Esophagus mucosa (tissue), 1 donor: ENCODE measurements at places on chromosomes 13 and 19.

DNA sequence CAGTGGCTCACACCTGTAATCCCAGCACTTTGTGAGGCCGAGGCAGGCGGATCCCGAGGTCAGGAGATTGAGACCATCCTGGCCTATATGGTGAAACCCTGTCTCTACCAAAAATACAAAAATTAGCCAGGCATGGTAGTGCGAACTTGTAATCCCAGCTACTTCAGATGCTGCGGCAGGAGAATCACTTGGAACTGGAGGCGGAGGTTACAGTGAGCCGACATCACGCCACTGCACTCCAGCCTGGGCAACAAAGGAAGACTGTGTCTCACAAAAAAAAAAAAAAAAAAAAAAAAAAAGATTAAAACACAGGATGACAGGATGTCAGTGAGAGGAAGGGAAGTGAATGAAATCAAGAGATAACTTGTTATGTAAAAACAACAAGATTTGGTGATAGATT is 1158.5 kb downstream of the PCDH9 start:
- ATAC-seq = no peak

DNA sequence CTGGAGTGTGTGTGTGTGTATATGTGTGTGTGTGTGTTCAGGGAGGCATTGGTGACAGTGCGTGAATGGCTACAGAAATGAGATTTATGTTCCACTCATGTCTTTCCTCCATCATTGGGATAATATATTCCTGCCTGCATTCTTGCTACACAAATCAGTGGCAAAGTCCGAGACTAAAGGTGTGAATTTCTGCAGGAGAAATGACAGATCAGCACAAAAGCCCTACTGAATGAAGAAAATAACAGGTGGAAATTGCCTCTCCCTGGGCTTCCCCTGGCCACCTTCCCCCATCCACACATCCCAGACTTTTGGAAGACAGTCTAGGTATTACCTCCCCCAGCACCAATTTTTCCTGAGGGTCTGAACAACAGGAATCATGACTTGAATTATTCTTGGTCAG is 10.1 kb downstream of the SIGLEC6 start:
- ATAC-seq = no peak

DNA sequence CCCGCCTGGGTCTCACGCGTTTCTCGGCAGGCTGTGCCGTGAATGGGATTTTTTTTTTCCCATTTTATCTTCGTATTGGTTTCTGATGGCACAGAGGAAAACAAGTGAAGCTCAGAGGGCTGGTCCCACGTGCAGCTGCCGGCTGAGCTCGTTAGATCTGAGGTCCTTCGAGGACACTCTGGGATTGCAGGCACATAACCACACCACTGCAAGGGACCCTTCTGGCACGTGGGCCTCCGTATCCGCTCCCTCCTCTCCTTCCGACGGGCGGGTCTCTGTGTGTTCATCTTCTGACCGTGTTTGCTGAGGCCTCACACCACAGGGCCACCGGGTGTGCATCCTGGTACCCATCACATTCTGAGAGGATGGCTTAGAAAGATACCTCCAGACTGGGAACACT is 16.6 kb downstream of the CFD start:
- ATAC-seq = no peak

DNA sequence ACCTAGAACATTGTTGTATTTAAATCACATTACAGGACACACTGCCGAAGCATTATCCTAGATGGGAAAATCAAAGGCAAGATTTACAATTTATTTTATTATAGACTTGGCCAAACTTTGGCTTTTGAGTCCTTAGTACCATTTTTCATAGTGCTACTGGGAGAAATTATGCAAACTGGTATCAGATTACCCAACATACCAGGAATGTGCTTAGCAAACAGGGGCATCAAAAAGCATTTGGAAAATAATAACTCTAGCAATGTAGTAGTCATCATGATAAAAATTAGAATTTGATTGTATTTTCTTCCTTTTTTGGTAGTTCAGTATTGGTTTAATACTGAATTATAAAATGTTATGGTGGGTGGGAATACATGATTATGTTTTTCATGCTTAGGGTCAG is 34.0 kb downstream of the GPC6 start:
- no peak for ATAC-seq

GRCh38 chr13:110323172-110323891 is 16.2 kb downstream of the COL4A2 start:
- no peak for ATAC-seq

DNA sequence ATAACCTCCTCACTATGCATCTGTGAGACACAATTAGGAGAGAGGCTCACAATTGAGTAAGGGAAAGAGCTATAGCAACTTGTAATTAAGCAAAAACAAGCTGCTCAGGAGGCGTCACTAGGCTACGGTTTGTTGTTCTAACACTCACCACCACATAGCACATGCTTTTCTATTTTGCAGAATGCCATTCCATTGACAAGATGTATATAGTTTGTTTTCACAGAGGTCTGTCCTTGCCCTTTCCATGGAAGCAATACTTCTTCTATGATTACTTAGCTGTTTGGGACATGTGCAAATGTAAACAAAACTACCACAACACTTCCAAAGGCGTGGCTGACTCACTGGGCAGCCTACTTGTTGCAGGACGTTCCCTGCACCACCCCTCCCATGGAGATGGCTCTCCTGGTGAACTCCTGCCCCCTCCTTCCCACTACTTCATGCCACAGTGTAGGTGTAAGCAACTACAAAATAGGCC is 33.9 kb upstream of the FAM216B start:
- ATAC-seq = no peak

DNA sequence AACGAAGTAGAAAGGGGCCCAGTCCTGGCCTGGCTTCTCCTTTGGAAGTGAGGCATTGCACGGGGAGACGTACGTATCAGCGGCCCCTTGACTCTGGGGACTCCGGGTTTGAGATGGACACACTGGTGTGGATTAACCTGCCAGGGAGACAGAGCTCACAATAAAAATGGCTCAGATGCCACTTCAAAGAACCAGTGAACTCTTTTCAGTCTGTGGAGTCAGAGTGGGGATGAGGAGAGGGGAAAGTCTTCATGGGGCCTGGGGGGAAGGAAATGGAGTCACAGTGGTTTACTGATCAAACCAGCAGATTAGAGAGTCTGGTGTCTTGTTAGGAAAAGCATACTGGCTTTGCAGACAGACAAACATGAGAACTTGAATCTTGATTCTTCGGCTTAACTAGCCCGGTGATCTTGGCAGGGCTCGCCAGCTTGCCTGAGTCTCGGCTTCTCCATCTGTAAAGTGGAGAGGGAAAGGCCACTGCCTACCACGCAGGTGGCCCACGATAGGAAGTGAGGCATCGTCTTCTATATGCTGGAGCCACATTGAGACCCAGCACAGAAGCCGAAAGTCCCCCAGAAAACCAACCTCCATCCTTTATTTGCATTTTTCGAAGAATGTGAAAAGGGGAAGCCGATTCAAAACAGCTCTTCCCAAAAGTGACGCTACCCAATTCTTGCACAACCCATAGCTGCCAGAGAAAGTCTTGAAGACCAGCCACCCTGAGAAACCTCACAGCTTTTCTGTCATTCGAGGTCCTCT is at the start of gene FFAR1:
TSS of gene FFAR1 (plus strand) at position 732 of the 759 bp plus-strand sequence. CDS start 3,650 bp downstream, outside the sequence.
- ATAC-seq = no peak

- no peak for ATAC-seq
Observed at GRCh38 chr13:75294110-75294509, 187.9 kb downstream of the TBC1D4 start.

DNA sequence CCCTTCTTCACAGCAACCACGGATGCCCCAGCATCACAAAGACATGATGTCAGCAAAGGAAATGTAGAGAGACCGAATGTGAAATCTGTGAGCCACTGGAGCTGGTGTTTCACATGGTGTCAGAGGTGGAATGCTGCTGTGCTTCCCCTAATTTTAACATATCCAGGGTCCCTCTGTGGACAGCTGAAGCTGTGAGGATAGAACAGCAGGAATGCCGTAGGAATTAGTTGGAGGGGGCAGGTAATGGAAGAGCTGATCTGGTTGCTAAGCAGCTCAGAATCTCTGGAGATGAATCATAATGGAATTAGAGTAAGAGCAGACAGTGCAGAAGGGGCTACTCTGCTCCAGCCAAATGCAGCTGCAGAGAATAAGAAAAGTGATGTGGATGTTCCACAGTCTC is 68.9 kb upstream of the ZNF835 start:
- ATAC-seq = no peak

- no peak for ATAC-seq
Observed at GRCh38 chr13:35349052-35349451, 127.4 kb downstream of the MAB21L1 start.

GRCh38 chr13:92491839-92492238 is 734.8 kb upstream of the GPC6 start:
- ATAC-seq = no peak

GRCh38 chr13:83825676-83826075 is 56.6 kb downstream of the SLITRK1 start:
- no peak for ATAC-seq

DNA sequence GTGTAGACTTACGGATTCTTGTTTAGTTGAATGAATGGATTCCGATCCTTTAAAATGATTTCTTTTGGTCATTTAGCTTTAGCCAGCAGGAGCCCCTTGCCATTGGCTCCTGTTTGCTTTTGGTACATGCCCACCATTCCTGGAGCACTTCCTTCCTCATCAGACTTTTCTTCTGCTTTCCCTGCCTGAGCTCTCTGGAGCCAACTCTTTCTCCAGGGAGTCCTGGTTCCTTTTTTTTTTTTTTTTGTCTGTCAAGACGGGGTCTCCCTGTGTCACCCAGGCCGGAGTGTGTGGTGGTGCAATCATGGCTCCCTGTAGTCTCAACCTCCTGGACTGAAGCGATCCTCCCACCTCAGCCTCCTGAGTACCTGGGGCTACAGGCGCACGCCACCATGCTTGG is 37.8 kb downstream of the SMARCA4 start:
- no peak for ATAC-seq

DNA sequence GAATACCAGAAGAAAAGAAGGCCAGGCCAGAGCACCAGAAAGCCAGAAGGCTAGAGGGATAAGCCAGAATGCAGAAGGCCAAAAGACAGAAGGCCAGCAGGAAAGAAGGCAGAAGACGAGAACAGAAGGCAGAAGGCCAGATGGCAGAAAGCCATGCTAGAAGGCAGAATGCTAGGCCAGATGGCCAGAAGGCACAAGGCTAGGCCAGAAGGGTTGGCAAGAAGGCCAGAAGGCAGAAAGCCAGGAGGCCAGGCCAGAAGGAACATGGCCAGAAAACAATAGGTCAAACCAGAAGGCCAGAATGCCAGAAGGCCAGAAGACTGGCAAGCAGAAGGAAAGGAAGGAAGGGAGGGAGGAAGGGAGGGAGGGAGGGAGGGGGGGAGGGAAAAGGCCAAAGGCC is 188.8 kb downstream of the TUBA3C start:
- ATAC-seq = no peak

DNA sequence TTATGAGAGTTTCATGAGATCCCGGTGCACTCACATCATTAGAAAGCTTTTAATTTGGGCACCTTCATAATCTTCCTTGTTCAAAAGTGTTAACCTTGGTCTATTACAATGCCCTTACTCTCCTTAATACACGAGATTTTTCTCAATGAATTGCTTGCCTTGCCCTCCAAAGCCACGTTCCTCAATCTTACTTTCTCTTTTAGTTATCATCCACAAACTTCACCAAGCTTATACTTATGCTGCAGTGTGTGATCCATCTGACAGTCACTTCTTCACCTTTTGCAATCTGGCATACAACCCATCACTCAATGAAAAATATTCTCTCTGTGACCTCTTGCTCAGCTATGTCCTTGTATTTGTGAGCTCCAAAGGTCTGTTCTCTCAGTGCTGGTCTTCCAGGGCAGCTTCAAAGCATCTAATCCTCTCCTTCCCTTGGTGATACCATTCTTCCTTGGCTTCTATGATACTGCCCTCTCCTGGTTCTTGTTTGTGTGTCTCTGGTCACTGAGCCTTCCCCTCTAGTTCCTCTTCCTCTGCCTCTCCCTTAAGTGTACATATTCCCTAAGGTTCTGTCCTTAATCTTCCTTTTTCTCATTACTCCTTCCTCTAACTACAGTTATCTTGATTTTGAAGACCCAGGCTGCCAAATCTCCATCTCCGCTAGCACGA is 202.2 kb upstream of the STARD13 start:
- peak; percentile 53 for ATAC-seq

DNA sequence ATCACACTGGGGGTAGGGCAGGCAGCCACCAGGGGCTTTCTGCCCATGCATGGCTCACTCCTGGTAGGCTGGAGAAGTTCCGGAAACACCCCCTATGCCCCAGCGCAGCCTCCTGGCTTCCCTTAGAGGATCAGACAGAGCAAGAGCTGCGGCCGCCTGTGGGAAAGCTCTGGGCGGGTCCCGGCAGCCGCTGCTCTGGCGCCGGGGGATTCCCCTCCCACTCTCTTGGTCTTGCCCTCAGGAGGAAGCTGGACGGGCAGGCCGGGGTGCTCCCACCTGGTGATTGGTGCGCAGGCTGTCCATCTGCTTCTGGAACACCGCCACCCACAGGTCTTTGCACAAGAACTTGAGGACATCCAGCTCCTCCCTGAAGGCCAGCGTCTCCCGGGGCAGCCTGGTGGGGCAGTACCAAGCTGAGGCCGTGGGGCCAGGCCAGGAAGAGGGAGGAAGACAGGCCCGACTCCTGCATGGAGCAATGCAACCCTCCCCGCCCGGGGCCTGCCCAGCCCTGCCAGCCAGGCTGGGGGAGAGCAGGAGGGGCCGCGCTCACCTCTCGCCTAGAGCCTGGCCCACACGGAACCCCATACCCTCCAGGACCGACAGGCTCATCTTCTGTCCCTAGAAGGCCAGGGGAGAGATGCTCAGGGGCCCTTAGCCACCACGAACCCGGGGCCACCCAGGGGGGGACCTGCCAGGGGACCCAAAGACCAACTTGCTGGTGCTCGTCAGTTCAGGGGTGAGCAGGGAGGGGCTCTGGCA is 4.0 kb upstream of the NKPD1 start:
- peak; percentile 56 for ATAC-seq

GRCh38 chr19:11496391-11497163 is 9.1 kb downstream of the ZNF653 start:
- peak; percentile 67 for ATAC-seq

DNA sequence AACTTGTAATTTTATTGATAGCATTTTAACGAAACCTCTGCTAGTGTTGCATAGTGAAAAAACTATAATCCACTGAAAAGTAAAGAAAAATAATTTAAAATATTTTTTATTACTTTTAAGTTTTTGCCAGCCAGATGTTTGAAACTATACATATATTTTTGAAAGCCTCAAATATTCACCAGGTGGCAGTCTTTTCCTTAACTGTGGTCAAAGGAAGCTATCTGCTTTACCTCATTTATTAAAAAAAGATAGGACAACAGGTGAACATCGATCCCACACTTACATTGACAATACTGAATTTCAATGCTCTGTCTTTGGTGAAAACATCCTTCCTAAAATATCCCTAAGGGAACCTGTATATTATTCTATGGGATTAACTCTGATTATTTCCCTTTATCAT is 100.5 kb downstream of the TRPC4 start:
- no peak for ATAC-seq

GRCh38 chr19:13906521-13906904 is 512 bp downstream of the CC2D1A start:
- peak; percentile 83 for ATAC-seq

GRCh38 chr19:4109626-4109945 is 14.3 kb downstream of the MAP2K2 start:
- ATAC-seq = no peak

DNA sequence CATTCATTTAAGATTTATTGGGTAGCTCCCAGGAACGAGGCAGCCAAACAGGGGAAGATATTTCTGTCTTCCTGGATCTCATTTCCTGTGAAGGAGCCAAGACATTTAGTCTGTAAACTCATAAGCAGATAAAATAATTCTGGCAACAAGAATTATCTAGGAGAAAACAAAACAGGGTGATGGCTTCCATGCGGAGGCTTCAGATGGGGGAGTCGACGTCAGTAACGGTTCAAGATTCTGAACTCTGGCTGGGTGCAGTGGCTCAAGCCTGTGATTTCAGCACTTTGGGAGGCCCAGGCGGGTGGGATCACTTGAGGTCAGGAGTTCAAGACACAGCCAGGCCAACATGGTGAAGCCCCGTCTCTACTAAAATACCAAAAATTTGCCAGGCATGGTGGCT is 1.3 kb downstream of the GNA15 start:
- no peak for ATAC-seq
